ENCODE measurements at places on chromosomes 2 and 18.

- DNase-seq = no peak
These were observed 489.5 kb downstream of the IRS1 start for GRCh38 chr2:226310146-226310545.

DNA sequence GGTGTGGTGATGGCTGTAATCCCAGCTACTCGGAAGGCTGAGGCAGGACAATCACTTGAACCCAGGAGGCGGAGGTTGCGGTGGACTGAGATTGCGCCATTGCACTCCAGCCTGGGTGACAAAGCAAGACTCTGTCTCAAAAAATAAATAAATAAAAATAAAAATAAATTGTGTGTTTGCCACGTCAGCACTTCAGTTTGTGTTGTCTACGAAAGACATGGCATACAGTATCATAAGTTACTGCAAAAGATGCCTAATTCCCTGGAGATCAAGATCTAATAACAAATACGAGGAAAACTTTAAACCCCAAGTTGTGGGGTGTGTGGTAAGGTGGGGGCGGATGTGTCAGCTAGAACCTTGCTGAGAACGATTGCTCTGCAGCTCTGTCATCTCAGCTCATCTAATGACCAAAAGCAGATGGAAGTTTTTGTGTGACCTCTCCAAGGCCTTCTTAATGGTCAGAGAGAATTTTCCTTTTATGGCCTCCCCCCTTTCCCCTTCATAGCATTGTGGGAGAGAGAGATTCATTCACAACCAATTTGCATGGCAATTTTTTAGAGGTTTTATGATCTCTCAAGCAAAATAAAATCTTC, 11.3 kb downstream of the NPAS2 start:
- no peak for DNase-seq

GRCh38 chr2:134335601-134336000, 81.7 kb downstream of the MGAT5 start:
- DNase-seq = no peak

- no peak for DNase-seq
These were observed 210.3 kb downstream of the UBE2E3 start for GRCh38 chr2:181190711-181191110.
